ENCODE measurements at places on chromosomes 3 and 15. TPM values are rescaled to one million over a fixed set of nuclear protein-coding genes. Genes with fewer than 3 reads are reported as not detected.

- peak within 1 kb of the TSS; percentile 88 for H3K4me3 ChIP-seq
- H3K27ac ChIP-seq, result peak within 1 kb of the TSS; percentile 44
- peaks cover 6% of the 10 kb centered on the region for H3K4me1 ChIP-seq
- DNase-seq, result peak; percentile 98
Observed at GRCh38 chr3:61251174-61251972, at the start of gene FHIT. FHIT (minus strand) TSS chr3:61251452.

GRCh38 chr3:188272481-188273372, 118.8 kb downstream of the LPP start:
- H3K36me3 ChIP-seq, result no peaks in the 10 kb centered on the region
- peak overlapping the region; percentile 21 for H3K4me3 ChIP-seq
- DNase-seq, result peak; percentile 56
- H3K27ac ChIP-seq, result peak overlapping the region; percentile 89
- H3K4me1 ChIP-seq, result peaks cover 62% of the 10 kb centered on the region
- no peaks in the 10 kb centered on the region for H3K27me3 ChIP-seq

DNA sequence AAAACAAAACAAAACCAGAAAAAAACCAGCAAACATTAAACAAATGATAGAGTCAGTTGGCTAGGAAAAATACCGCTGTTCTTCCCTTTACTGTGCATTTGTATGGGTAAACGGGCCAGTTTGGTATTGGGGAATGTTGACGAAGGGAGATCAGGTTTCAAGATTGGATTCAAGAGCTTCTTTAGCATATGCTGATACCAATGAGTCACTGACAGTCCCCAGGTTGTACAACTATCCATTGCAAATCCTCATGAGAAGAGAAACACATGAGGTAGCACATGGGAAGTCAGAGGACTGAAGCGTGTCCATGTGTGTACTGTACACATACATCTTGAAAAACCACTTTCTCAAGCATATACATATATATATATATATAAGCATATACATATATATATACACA, 25.6 kb downstream of the TIGIT start:
- H3K4me3 ChIP-seq, result no peak overlapping the region
- no peak for DNase-seq

GRCh38 chr15:31200735-31201151, 99.2 kb upstream of the TRPM1 start:
- no peaks in the 10 kb centered on the region for H3K4me1 ChIP-seq
- no peaks in the 10 kb centered on the region for H3K36me3 ChIP-seq
- H3K27me3 ChIP-seq, result peaks cover 24% of the 10 kb centered on the region
- no peak overlapping the region for H3K27ac ChIP-seq

- no peak overlapping the region for H3K27ac ChIP-seq
- DNase-seq, result no peak
- no peaks in the 10 kb centered on the region for H3K4me1 ChIP-seq
Observed at GRCh38 chr3:192392986-192393385, 334.4 kb downstream of the FGF12 start.

DNA sequence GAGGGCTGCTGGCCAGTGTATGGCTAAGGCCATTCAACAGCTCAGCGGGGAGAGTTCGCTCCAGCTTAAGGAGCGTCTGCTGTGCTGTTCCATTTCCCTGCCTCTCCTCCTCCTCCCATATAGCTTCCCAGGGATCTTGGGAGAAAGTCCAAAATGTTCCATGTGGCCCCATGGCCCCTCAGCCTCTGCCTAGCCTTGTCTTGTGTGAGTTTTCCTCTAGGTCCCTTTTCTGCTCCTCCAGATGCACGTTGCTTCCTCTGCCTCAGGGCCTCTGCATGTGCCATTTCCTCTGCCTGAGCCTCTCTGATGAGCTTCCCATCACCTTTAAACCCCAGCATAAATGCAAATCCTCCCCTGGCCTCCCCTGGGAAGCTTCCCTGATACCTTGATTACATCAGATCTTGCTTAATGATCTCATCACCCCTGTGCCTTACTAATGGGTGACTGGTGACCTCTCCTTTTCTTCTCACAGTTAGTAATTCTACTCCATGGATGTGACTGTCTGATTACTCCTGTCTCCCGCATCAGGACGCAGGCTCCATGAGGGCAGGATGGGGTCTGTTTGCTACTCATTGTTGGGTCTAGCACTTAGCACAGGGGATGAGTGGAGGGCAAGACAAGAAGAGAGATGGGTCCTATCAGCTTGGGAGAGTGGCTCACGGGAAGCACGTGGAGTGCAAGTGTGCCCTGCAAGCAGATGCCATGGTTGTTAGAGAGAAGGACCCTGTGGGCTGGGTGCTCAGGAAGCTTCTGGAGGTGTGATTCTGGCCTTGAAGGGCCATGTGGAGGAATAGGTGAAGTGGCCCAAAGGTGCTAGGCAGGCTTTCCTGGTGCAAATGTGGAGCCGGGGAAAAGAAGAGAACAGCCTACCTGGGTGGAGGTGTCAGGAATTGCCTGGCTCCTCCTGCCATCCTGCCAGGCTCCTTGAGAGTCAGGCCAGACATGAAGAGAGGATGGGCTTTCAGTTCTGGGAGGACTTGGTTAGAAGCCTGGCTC, 23.8 kb downstream of the ITGA11 start:
- H3K36me3 ChIP-seq, result peaks cover 65% of the 10 kb centered on the region
- H3K27me3 ChIP-seq, result no peaks in the 10 kb centered on the region
- no peak overlapping the region for H3K4me3 ChIP-seq
- peak overlapping the region; percentile 3 for H3K27ac ChIP-seq
- no peak for DNase-seq

TM4SF18 gene
- total RNA-seq, result 0.29 TPM

DNA sequence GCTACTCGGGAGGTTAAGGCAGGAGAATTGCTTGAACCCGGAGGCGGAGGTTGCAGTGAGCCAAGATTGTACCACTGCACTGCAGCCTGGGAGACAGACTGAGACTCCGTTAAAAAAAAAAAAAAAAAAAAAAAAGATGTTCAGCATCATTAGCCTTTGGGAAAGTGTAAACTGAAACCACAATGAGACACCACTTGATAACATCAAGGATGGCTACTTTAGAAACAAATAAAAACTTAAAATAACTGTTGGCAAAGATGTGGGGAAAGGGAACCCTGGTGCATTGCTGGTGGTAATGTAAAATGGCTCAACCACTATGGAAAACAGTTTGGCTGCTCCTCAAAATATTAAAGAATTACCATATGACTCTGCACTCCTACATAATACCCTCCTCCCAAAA, 1.9 kb downstream of the LEO1 start:
- no peak overlapping the region for H3K4me3 ChIP-seq
- peaks cover 9% of the 10 kb centered on the region for H3K36me3 ChIP-seq
- H3K4me1 ChIP-seq, result peaks cover 13% of the 10 kb centered on the region
- no peak overlapping the region for H3K27ac ChIP-seq
- H3K27me3 ChIP-seq, result no peaks in the 10 kb centered on the region

Data from osteoblast (primary cell).